ENCODE measurements at places on chromosomes 7 and 10.

DNA sequence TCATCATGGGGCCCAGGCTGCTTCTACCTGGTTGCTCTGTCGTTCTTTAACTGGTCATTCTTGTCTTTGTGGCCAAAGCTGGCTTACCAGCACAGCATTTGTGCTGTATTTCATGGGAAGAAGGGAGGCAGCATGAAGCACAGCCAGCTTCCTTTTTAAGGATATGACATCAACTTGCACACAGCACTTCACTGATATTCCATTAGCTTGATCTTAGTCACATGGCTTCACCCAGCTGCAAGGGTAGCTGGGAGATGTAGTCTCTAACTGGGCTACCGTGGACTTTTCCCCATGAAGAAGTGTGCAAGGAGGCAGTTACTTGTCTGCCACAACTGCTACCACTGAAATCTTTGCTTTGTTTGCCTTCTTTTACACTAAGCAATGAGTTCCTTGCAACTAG, 525.2 kb downstream of the LRMDA start:
- no peak for DNase-seq

- DNase-seq: no peak
Measured at GRCh38 chr7:50138101-50138500, 45.1 kb upstream of the ZPBP start.

DNA sequence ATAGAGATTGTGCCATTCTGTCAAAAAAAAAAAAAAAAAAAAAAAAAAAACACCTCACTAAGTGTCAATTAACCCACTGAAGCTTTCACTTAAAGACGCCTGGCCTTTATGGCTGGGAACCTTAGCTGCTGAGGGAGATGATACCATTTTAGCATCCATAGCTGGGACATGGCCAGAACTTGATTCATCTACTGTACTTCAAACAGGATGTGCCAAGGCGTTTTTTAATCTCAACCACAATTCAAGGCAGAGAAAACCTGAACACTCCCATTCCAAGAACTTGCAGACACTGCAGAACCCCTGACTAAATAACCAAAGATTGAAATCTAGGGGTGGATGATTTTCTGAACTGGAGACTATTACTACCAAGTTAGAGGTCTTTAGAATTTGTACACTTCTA, 996.6 kb downstream of the SORCS1 start:
- no peak for DNase-seq

GRCh38 chr10:23111517-23112286, 16.3 kb downstream of the MSRB2 start:
- no peak for DNase-seq

DNA sequence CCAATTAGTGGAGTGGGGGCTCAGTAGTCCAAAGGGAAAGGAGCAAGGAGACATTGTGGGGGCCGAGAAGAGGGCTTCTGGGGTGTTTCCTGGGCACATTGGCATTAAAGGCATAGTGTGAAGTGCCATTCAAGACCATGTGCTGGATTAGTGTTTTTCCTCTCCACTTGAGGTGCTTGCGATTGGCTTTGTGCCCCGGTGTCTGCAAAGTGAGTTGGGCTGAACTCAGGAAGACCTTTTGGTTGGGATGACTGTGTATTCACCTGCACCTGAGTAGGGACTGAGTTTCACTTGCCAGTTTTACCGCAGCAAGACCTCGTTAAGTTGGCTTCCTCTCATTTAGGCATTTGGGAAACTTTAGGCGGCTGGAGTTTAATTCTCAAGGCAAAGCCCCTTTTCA, 73.0 kb downstream of the TCF7L2 start:
- no peak for DNase-seq

GRCh38 chr10:51654918-51655317, 44.5 kb downstream of the CSTF2T start:
- no peak for DNase-seq

DNA sequence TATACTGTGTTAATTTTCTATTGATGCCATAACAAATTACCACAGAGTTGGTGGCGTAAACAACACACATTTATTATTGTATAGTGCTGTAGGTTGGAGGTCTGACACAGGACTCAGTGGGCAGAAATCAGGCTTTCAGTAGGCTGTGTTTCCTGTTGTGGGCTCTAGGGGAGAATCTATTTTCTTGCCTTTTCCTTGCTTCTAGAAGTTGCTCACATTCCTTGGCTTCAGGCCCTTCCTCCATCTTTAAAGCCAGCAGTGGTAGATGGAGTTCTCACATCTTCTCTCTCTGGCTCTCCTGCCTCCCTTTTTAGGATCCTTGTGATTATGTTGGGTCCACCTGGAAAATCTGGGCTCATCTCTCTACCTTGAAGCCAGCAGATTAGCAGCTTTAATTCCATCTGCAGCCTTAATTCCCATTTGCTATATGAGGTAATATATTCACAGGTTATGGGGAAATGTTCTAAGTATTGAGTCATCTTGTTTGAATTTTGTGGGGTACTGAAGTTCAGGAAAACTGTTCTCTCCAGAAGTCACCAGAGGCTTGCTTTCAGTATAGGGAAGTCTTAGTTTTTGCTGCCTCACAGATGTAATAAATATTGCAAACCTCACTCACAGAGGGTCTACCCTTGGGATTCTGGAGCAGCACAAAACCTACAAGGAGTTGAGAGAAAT, 38.9 kb downstream of the CCNY start:
- no peak for DNase-seq

DNA sequence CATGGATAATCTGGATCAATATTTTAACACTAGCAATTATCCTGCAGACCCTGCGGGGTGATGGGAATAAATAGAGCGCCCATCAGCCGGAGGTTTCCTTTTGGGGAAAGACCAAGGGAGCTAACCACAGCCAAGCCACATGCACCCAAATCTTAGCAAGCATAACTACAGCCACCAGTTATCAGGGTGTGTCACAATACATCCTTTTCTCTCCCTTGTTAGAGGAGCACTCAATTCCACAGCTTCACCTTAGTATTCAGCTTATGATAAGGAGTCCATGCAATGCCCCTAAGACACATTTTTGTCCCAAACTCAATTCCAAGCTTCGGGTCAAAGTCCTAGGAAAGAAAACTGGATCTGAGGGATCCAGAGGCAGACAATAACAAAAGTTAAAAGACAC, 15.9 kb downstream of the TOMM7 start:
- no peak for DNase-seq

- no peak for DNase-seq
Measured at GRCh38 chr10:106795619-106796018, 368.9 kb downstream of the SORCS1 start.

- no peak for DNase-seq
Measured at GRCh38 chr10:43943818-43944360, 295.2 kb upstream of the ZNF32 start.

- no peak for DNase-seq
Measured at GRCh38 chr7:156475666-156476065, 164.9 kb upstream of the RNF32 start.

DNA sequence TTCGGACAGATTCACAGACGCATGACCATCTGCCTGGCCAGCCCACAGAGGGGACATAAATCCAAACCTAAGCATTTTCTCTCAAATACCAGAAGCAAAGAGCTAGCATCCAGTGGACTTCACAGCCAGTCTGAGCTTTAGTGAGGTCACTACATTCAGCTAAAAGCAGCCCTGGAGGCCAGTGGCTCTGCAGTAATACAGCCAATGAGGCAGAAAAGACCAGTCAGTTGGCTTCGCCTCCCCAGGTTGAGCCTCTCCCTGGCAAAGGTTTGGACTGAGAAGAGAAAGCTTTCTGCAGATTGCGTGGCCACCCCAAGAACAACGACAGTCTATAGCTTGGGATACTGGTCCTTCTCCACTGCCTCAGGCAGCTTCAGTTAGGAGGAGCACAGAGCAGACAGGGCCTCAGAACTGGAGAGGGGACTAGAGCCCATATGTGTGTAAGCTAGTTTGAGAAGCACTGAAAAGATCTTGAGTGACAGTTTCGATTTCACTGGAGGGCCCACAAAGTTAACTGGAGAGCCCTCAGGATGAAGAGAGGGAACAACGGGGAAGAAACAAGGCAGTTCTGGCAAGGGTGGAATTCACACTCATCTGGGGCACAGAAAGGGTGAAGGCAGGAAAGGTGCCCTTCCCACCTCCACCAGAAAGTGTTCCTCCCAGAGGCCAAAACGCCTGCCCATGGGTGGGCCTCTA, 3.8 kb downstream of the WDR91 start:
- no peak for DNase-seq

GRCh38 chr7:116949941-116950801, 3.1 kb upstream of the ST7 start:
- DNase-seq: no peak

DNA sequence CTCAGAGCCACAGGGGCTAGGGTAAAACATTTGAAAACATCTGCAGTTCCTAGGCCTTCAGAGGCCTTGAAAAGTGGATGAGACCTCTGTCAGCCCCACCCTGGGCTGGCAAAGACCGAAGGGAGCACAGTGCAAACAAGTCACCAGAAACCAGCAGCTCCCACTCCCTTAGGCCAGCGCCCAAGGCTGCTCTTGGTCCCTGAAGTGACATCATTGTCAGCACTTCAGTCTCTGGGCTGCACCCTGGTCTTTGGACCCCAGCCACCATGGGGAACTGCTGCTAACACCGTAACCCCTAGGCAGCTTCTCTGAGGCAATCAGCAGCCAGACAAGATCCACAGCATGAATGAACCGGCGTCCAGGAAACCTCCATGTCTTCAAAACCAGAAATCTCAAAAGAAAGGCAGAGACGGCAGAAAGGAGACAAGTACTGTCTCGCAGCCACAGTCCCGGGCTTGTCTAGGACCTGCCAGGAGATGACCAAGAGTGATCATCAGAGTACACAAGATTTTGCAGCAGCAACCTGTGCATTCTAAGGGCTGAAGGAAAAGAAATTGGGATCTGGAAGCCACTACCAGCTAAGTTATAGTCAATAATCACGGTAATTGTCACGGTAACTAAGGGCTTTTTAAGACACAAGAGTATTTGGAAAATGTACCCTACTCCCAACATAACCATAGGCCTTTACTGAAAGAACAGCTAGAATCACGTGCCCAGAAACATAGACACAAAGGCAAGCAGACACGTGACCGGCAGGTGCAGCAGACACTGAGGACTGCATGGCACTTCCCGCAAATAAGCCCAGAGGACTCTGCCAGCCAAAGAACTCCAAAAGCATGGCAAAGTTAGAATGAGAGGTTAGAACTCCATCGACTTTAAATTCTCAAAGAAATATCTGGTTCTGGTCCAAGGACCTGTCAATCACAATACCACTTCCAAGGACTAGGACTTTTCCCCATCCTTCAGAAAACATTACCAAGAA, 23.3 kb downstream of the CPXM2 start:
- DNase-seq: no peak

GRCh38 chr10:79266543-79267312, 80.5 kb upstream of the PPIF start:
- no peak for DNase-seq

DNA sequence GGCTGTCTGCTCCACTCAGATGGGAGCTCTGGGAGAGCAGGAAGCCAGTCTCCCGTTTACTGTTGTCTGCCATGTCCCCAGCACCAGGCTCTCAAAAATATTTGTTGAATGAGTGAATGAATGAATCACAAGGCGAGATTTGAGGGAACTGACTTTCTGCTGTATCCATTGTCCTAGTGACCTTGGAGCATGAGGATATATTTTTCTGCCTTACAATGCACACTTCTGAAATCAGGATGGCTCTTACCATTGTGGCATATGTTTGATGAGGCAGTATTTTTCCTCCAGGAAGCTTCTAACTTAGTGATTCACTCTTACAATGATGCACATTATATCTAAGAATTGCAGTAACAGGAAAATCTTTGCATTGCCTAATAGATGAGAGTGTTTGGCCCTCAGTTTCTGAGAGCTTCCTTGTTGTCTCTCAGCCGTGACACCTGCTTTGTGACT, 136.4 kb downstream of the RPS24 start:
- no peak for DNase-seq

DNA sequence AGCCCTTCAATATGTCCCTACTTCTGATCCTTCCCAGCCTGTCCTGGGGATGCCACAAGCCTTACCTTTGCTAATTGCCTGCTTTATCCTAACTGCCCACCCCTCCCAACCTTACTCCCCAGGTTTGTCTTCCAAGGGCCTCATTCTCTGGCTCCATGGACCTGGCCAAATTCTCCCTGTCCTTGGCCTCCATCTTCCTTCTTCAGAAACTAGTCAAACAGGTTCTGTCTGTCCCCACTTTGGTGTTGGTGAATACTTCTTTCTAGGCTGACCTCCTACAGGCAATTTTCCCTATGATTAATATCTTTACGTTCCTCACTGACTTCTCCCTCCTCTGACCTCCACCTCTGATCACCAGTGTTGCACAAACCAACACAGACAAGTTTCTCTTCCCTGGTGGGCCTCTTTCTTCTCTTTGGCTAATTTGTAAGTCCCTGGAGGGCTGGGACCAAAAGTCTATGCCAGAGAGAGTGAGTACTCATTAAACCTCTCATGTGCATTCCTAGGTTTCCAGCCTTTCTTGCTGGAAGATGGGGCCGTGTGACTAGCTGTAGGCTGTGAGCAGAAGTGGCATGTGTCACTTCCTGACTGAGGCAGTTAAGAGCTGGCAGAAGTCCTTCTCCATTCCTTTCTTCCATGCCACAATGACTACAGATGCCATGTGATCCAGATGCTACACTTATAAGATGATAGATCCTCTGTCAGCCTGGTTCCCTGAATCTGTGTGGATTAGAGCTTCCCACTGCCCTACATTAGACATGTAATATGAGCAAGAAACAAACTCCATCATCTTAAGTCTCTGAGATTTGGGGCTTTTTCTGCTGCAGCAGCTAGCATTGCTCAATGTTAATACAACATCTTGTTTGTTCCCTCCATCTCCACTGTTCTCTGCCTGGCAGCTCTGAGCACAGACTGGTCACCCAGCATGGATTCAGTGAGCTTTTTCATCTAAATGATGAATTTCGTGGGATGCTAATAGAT, 382.7 kb downstream of the RPS24 start:
- DNase-seq: no peak

GRCh38 chr7:155791214-155791737, 21.0 kb downstream of the SHH start:
- no peak for DNase-seq

- no peak for DNase-seq
Measured at GRCh38 chr10:78365694-78366093, 332.0 kb downstream of the RPS24 start.

GRCh38 chr10:102799691-102800471, 37.3 kb downstream of the CYP17A1 start:
- DNase-seq: no peak

- DNase-seq: no peak
Measured at GRCh38 chr7:69654381-69654780, 56.1 kb downstream of the AUTS2 start.

DNA sequence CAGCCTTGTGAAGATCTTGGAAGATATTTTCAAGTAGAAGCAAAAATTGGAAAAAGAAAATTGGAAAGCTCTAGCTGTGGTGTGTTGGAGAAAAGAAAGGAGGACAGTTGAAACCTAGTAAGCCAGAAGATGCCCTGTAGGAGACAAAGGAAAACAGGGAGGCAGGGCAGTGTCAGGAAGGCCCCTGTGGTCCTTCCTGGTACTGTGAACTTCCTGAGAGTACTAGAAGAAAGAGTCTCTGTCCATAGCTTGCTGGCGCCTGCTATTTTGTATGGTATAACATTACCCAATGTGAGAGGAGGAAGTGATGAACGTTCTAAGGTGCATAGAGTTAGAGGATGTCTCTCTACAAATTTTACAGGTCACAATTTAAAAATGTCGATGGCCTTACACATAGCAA, 183.1 kb downstream of the CTTNBP2 start:
- no peak for DNase-seq

- no peak for DNase-seq
Measured at GRCh38 chr10:125204400-125204799, 44.0 kb upstream of the CTBP2 start.

Measured in cortex of kidney (tissue), 1 donor.